ENCODE measurements at places on chromosomes 12 and 14. TPM values are rescaled to one million over a fixed set of nuclear protein-coding genes. Genes with fewer than 3 reads are reported as not detected.

The RNASE1 gene
- polyA plus RNA-seq, result 401 TPM

DNA sequence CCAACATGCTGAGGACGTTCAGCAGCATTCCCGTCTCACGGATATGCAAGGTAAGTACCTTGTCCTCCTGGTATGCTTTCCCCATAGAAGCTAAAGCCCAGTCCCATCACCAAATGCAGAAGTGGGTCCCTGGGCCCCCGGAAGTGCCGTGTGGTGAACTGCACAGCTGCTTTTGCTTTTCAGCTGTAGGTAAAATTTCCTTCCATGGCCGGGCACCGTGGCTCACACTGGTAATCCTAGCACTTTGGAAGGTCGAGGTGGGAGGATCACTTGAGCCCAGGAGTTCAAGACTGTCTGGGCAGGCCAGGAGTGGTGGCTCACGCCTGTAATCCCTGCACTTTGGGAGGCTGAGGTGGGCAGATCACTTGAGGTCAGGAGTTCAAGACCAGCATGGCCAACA, 44.1 kb downstream of the HSP90AA1 start:
- DNase-seq, result no peak

The FAM90A1 gene
- 2.4 TPM for polyA plus RNA-seq

The MTERF2 gene
- 43.4 TPM for polyA plus RNA-seq

- DNase-seq, result no peak
Observed at GRCh38 chr12:11638315-11638916, 11.1 kb upstream of the ETV6 start.

All from right lung (tissue), 10 donors.